ENCODE measurements at places on chromosomes 6 and 20.
A peak's percentile ranks its signal among the peaks of the same experiment; 100 is the strongest.

GRCh38 chr20:23661002-23661429 lies 23.3 kb upstream of the CST3 start:
- no peak for DNase-seq

DNA sequence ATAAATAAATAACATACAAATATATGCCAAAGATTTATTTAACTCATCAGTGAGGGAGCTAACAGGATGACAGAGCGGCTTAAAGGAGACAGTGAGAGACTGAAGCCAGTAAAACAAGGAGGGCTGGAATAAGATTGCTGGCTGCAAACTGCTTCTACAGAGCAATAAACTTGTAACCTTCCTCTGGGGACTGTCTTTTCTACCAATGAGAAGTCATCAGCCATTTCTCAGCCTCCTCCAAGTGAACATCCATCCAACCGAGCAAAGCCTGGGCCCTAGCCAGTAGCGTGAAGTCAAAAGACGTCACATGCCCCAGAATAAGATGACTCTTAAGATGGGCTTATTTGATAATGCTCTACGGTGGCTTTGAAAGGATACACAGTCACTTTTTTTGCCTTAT lies 42.5 kb downstream of the CPXM1 start:
- DNase-seq: no peak

DNA sequence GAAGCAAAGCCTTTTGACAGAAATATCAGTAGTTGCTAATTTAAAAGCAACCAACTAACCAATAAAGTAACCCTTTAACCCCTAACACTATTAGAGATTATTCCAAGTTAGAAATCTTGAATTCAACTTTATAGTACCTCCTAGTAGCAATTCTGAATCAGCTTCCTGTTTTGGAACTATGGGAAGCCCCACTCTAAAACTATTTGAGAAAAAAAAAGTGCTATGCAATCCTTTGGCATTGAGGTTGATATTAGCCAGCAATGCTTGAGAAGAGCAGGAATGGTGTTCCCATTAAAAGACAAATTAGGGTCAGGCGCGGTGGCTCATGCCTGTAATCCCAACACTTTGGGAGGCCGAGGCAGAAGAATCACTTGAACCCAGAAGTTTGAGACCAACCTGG lies 306.2 kb upstream of the ZFP64 start:
- DNase-seq: no peak

GRCh38 chr6:18725449-18725848 lies 338.3 kb downstream of the RNF144B start:
- DNase-seq: no peak

- DNase-seq: no peak
These were observed 9.2 kb upstream of the IL17F start for GRCh38 chr6:52253494-52253893.

DNA sequence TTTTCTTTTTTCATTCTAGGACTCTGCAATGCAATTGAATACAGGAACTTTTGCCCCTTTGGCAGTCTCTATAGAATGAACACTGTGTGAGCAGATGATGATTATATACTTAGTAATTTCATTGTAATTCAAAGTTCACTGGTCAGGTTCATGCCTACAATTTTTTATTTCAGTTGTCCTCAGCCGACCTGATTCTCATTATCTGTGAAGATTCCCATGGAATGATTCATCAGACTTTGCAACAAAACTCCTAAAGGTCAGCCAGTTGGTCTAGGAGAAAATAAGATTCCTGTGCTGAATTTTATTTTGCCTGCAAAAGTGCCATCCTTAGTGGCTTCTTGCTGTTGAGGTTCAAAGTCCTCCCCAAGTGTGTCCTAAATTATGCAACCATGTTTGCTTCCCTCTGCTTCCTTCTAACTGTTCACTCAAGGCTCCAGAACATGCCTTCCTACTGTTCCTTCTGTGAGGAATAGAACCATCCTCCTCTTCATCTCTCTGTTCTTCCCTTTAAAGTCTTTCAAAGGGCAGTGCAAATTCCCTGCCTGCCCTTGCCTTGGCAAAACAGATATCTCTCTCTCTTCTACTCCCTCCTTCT lies 194.2 kb upstream of the CNR1 start:
- peak; percentile 30 for DNase-seq

DNA sequence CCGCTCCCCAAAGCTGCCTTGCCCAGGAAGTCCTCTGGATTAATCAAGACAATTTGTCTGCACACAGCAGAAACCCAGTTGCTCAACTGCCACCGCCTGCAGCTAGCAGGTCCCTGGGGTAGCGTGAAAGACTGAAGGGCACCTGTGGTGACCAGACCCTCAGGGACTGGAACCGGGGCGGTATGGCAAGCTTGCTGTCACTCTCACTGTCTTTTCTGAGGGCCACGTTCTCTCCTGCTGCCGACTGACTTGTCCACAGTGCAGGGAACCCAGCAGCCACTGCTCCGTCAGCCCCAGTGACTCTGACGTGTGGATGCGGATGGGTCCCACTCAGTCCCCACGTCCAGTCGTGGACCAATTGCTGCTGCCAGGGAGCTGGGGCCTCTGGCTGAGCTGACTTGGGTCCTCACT lies 72.8 kb upstream of the PMEPA1 start:
- no peak for DNase-seq

DNA sequence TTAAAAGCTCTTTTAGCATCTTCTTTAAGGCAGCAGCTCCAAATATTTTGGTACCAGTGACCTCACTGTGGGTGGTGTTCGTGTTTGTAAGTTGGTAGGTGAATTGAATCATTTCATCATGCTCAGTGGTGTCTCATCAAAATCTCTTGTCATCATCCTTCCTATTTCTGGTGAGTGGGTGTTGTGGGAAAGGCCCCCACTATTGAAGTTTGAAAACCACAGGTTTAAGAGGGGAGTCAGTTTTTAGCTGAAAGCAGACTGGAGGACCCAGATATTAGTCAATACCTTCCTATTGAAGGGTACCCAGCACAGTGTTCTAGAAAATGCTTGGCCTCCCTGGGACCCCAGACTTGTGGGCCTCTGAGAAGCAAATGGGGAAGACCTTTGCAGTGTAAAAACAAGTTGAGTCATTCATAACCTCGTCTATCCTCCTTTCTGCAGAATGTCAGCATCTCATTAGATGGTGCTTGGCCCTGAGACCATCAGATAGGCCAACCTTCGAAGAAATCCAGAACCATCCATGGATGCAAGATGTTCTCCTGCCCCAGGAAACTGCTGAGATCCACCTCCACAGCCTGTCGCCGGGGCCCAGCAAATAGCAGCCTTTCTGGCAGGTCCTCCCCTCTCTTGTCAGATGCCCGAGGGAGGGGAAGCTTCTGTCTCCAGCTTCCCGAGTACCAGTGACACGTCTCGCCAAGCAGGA lies 3.7 kb downstream of the PIM1 start:
- DNase-seq: no peak

DNA sequence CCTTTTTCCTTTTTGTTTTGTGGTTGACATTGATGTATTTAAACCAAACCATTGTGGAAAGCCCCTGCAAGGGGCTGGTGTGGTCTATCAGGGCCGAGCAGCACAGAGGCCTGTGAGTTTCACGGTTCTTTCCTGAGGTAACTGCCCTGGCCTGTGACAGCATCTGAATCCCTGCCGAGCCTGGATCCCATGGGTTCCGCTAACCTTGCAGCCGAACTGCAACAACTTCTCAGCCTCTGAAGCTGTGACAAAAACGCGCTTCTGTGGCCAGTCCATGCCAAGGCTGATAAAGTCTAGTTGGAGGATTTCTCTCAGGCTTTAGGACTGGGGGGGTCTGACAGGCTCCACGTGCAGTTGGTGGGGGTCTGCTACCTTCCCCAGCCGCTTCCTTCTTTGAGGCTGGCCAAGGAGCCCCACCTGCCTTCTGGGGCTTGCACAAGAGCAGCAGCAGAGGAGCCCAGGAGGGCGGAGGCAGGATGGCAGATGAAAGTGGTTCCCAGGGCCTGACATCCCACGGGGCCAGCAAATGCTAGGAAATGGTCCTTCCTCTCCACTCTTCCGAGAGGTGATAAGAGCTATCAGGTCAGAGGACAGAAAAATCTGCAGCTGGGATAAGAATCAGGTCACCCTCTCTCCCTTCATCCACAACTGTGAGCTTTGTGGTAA lies 150.9 kb downstream of the PREX1 start:
- DNase-seq: no peak

- no peak for DNase-seq
These were observed 121.4 kb downstream of the LAMP5 start for GRCh38 chr20:9635750-9636149.

GRCh38 chr6:124987291-124987690 lies 25.1 kb downstream of the RNF217 start:
- no peak for DNase-seq

GRCh38 chr20:32642257-32643046 lies 31.3 kb downstream of the C20orf203 start:
- DNase-seq: no peak

DNA sequence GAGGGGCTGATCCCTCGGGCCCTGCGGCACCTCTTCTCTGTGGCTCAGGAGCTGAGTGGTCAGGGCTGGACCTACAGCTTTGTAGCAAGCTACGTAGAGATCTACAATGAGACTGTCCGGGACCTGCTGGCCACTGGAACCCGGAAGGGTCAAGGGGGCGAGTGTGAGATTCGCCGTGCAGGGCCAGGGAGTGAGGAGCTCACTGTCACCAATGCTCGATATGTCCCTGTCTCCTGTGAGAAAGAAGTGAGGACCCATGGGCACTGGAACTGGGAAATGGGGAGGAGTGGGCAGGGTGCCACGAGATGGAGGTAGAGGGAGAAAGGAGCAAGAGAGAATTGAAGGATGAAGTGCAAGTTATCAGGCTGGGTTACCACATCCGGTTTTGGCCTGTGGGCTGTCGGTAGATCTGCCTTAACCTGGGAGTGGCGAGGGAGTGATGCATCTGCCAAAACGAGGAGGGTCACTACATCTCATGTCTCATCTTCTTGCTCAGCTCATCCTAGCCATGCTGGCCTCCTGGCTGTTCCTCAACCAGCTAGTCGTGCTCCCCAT lies 5.4 kb upstream of the PHF1 start:
- no peak for DNase-seq

- no peak for DNase-seq
These were observed 97.9 kb upstream of the TMEM181 start for GRCh38 chr6:158461954-158462353.

- no peak for DNase-seq
These were observed 66.0 kb downstream of the BLOC1S5 start for GRCh38 chr6:7998103-7998725.

- DNase-seq: no peak
These were observed 101.5 kb downstream of the CEBPB start for GRCh38 chr20:50292079-50292590.

GRCh38 chr20:33769043-33769442 lies 37.2 kb downstream of the ZNF341 start:
- DNase-seq: no peak

- no peak for DNase-seq
These were observed 48.1 kb upstream of the MYL9 start for GRCh38 chr20:36493051-36493800.
